ENCODE measurements at places on chromosomes 4 and X.
A peak's percentile ranks its signal among the peaks of the same experiment; 100 is the strongest.

DNA sequence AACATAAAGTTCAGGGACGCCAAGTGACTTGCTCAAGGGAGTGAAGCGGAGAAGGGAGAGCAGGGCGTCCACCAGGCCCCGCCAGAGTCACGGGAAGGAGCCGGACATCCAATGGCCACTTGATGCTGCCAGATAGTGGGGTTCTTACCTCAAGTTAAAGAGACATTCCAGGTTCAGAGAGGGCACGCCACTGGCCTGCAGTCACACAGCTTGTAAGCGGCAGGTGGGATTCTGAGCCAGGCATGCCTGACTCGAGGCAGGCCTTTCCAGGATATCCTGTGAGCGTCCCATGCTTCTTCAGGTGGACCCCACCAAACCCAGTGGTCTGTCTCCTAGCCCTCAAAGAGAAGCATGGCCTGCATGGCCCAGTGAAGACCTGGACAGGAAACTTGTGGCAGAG lies 2.4 kb downstream of the MAN2B2 start:
- DNase-seq: no peak

- DNase-seq: no peak
Observed at GRCh38 chrX:109537324-109537665, 651 bp downstream of the NXT2 start.

GRCh38 chrX:150365990-150366911 lies 3.1 kb downstream of the MAMLD1 start:
- DNase-seq: no peak

- DNase-seq: no peak
Observed at GRCh38 chrX:96433409-96434077, 251.1 kb upstream of the DIAPH2 start.

DNA sequence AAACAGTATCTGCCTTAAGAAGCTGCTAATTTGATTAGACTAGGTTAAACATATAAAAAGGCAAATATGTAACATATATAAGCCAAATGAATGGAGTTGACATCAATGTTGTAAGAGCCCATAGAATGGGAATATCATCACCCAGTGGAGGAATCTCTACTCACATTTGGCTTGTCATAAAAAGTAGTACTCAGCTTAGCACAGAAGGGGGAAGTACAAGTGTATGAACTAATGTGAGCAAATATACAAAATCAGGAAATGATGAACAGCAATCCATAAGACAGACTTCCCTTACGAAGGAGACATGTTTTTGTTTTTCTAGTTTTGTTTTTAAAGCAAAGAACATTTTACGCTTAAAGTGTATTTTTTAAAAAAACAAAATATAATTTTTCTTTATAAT lies 74.9 kb downstream of the MAB21L2 start:
- DNase-seq: no peak

GRCh38 chrX:128728943-128729342 lies 676.7 kb upstream of the ACTRT1 start:
- DNase-seq: no peak

DNA sequence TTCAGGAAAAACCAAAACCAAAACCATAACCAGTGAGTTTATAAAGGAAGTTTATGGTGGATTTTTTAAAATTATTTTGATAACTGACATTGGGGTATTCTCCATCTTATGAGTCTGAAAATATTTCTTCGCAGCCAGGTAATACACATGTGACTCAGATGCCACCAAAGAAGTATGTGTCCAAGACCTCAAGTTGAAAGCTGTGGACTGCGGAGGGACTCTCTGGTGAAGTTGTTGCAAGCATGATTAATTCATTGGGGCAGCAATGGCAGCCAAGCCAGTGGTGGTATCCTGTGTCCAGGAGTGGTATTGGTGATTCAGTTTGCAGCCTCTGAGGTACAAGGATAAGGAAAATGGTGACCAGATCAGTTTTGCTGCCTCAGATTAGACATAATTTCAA lies 14.0 kb upstream of the ADH5 start:
- no peak for DNase-seq

GRCh38 chrX:27321632-27322031 lies 141.5 kb downstream of the PPP4R3C start:
- DNase-seq: no peak

GRCh38 chr4:121913667-121914066 lies 38.2 kb downstream of the TRPC3 start:
- DNase-seq: no peak

- DNase-seq: no peak
Observed at GRCh38 chr4:102399021-102399420, 53.7 kb upstream of the SLC39A8 start.

GRCh38 chrX:15804563-15804962 lies 14.3 kb downstream of the ZRSR2 start:
- no peak for DNase-seq

DNA sequence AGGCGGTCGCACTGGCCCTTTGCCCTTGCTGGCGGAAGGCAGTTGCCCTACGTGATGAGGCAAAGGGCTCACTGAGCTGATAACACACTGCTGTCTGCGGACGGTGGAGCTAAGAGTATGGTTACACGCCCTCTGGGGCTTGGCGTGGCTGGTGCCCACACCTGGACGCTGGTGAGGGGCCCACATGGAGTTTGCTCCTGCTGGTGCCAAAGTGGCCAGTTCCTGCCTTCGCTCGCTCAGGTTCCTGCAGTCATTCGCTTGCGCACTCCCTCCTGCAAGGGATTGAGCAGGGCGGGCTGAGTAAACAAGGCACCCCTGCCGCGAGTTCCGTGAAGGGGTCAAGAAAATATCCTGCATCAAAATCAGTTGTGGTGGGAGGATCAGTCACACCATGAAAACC lies 18.4 kb downstream of the SPARCL1 start:
- DNase-seq: no peak

- DNase-seq: no peak
Observed at GRCh38 chr4:2260344-2261109, 1.4 kb downstream of the MXD4 start.

DNA sequence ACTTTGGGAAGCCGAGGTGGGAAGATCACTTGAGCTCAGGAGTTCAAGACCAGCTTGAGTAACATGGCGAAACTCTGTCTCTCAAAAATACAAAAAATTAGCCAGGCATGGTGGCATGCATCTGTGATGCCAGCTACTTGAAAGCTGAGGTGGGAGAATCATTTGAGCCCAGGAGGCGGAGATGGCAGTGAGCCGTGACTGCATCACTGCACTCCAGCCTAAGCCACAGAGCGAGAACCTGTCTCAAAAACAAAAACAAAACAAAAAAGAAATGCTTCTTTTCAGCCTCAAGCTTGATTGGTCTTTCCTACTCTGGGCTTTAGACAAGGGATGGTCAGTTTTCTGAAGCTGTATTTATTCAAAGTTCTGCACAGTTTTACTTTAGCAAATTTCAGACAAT lies 15.8 kb upstream of the DHRSX start:
- no peak for DNase-seq

DNA sequence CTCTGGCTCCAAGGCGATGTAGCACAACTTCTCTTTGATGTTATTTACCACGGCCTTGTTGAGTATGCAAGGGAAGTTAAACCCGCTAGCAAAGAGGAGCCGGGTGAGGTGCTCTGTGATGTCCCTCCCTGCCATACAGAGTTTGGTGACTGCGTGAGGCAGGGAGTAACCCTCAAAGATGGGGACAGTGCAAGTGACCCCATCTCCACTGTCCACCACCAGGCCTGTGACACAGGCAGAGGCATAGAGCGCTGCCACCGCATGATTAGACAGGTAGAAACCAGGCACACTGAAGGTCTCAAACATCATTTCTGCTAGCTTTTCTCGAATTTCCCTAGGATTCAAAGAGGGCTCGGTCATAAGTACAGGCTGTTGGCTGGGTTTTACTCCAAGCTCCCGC lies 677 bp downstream of the ACTRT1 start:
- DNase-seq: no peak

DNA sequence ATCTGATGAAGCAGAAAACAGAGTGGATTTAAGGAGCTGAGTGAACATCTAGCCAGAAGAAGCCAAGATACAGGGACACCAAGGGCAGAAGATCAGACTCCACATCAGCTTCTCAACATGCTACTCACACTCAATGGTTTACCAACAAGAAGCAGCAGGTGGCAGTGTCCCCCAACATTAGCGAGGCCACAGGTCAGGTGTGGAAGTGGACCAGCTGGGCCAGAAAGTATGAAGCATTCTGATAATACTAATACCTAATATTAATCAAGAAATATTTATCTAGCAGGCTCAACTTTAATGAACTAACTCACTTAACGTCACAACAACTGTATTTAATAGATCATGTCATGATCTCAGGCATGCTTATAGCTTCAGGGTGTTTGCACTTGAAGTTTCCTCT lies 73.4 kb upstream of the TTC29 start:
- DNase-seq: peak; percentile 12

- no peak for DNase-seq
Observed at GRCh38 chr4:127018381-127018780, 614.4 kb upstream of the INTU start.

GRCh38 chr4:124902001-124902515 lies 189.5 kb upstream of the ANKRD50 start:
- no peak for DNase-seq

GRCh38 chr4:71126719-71127118 lies 133.3 kb downstream of the DCK start:
- no peak for DNase-seq

- DNase-seq: no peak
Observed at GRCh38 chr4:73387552-73387951, 16.5 kb upstream of the ALB start.

- DNase-seq: no peak
Observed at GRCh38 chr4:107391630-107392028, 328.4 kb downstream of the PAPSS1 start.

DNA sequence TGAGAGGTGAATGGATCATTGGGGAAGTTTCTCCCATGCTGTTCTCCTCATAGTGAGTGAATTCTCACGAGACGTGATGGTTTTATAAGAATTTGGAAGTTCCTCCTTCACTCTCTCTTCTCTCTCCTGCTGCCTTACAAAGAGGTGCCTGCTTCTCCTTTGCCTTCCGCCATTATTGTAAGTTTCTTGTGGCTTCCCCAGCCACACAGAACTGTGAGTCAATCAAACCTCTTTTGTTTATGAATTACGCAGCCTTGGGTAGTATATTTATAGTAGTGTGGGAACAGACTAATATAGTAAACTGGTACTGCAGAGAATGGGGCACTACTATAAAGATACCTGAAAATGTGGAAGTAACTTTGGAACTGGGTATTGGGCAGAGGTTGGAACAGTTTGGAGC lies 7.8 kb upstream of the CTAG2 start:
- DNase-seq: no peak

DNA sequence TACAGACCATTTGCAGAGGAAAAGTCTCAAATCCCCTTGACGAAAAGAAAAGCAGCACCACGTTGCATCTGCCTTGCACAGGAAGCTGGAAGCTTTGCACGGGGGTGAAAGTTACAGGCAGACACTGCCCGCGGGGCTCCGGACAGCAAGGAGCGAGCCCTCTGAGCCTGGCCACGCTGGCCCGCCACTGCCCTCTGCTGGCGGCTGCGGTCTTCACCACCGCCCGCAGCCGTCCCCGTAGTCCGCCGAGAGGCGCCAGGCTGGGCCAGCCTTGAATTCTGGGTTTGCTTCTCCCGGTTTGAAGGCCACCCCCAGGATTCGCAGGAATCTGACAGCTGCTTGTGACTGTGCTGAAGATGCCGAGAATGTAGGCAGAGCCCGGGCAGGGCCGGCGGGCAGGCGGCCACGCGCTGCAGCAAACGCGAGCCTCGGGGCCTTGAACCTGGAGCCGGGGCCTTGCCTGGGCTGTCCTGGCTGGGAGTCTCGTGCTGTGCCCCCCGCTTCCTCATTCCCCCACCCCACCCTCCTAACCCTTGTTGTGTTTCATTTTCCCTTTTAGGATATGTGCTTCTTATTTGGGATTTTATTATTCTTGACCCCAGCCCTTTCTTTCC lies 49.2 kb downstream of the ENPP6 start:
- DNase-seq: peak; percentile 16

GRCh38 chrX:101507372-101507771 lies 22.1 kb downstream of the ARMCX4 start:
- no peak for DNase-seq

GRCh38 chr4:41613821-41614220 lies 75.9 kb downstream of the LIMCH1 start:
- no peak for DNase-seq

- no peak for DNase-seq
Observed at GRCh38 chr4:97396605-97397004, 746.7 kb downstream of the STPG2 start.

DNA sequence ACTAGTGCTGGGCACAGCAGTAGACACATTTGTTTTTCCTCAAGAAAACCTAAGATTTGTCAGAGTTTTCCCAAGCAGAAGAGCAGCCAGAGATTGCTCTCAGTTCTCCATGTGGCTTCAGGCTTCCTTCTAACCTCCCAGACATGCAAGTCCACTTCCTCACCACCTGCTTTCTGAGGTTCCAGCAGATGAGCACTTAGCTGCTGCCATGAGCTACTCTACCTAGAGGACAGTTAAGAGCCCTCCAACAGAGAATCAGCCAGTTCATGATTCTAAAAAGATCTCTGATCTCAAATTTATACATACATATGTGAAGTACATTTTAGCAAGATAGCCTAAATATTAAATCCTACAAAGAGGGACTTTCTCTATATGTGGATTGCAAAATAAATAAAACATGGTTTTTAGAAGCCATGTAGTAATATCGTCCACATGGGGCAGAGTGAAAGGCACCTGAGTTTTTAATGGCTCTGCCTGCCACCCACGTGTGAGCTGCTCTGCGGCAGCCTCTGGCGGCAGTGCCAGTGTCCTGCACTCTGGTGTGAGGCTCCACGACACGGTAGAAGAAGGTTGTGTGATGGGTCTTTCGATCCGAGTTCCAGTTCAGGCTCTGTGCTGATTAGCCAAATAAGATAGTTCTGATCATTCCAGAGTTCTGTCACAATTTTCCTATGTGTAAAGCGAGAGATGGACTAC lies 10.3 kb downstream of the CYP4V2 start:
- peak; percentile 21 for DNase-seq

GRCh38 chr4:185013417-185014125 lies 4.7 kb upstream of the HELT start:
- no peak for DNase-seq

GRCh38 chr4:145486603-145487002 lies 5.0 kb downstream of the SMAD1 start:
- DNase-seq: no peak

DNA sequence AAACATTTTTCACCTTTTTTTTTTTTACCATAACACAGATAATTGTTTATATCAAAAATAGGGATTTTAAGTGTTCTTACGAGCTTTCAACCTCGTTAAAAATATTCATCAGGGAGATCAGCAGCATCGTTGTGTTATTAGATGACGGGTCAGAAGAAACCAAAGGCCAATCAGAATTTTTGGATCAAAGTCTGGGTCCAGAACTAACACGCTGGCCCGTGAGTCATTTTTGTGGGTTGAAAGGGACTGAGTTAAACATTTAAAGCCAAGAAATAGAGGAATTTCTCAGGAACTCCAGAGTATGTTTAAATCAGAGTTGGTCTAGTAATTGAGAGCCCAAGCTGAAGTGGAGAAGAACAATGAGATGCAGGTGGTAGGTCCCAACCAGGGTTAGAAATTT lies 170.8 kb downstream of the TLL1 start:
- DNase-seq: no peak

DNA sequence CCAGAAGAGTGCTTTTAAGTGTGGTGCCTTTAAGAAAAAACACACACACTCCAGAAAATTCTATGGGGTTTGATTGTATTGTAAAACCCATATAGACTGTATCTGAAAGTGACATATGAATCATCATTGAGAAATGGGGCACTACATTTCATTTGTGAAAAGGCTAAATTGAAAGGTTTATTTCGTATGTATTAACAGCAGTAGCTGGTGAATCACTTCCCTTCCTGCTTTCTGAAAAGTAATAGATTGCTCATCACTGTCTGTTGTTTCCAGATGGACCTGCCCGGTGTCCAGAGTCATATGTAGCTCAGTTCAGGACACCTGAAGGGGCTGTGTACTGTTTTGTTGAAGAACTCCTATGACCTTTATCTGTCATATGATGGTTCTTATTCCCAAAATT lies 28.1 kb upstream of the HPRT1 start:
- DNase-seq: no peak
